Cardiac muscle cell (in vitro differentiated cells and primary cell): ENCODE measurements at places on chromosomes 1 and 21.

- no peak for DNase-seq
These were observed 10.1 kb downstream of the ZZZ3 start for GRCh38 chr1:77672374-77672773.

- DNase-seq: no peak
These were observed 267.8 kb upstream of the RUNX1 start for GRCh38 chr21:35316933-35317332.

GRCh38 chr1:111565079-111565478 is 54.5 kb upstream of the RAP1A start:
- peak; percentile 93 for DNase-seq

DNA sequence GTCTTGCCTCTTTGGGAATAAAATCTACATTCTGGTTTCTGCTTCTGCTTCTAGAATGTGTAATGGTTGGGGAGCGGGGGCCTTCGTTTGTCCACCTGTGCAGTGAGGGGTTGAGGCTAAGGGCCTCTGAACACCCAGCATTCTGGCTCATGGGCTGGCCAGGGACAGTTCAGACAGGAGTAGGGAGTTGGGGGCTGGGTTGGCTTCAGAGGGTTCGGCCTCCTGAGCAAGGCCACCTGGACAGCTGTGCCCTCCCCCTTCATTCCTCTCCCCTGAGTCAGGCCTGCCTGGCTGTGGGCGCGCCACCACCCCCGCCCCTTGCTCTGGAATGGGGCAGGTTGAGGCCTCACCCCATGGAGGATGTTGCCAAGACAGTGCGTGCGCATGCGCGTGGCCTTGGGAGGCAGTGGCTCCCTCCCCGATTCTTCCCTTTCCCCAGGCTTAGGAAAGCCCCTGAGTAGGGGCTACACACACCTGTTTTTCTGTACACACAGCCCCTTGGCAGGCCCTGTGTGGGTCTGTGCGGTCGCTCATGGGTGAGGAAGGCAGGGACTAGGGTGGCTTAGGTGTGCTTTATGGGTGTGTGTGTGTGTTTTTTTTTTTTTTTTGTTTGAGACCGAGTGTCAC is 57.0 kb downstream of the YARS1 start:
- peak; percentile 49 for DNase-seq

- DNase-seq: no peak
These were observed 246.4 kb upstream of the POU3F1 start for GRCh38 chr1:38292969-38293368.

- peak; percentile 60 for DNase-seq
These were observed 79.6 kb downstream of the ST3GAL3 start for GRCh38 chr1:43786960-43787359.
